ENCODE measurements at places on chromosomes 1 and 21.

DNA sequence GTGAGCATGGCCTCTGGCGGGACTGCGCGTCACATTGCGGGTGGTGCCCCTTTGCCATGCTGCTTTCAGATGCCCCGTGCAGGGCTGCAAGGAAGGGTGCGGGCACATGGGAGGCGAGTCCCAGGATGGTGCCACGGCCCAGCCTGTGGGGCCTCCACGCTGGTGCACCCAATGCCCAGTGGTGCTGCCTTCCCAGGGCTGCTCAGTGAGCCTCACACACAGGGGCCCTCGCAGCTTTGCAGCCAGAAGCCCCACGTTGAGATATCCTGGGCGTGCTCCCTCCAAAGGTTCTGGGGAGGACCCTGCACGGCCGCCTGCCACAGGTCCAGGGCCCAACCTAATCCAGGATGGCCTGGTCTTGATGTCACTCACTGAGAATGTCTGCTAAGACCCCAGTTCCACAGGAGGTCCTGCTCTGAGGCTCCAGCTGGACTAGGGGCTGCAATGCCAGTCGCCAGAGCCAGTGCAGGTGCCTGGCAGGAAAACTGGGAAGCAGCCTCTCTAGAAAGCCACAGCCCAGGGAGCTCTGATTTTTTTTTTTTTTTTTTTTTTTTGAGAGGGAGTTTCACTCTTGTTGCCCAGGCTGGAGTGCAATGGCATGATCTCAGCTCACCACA is 34.1 kb upstream of the PRSS38 start:
- no peak for DNase-seq

DNA sequence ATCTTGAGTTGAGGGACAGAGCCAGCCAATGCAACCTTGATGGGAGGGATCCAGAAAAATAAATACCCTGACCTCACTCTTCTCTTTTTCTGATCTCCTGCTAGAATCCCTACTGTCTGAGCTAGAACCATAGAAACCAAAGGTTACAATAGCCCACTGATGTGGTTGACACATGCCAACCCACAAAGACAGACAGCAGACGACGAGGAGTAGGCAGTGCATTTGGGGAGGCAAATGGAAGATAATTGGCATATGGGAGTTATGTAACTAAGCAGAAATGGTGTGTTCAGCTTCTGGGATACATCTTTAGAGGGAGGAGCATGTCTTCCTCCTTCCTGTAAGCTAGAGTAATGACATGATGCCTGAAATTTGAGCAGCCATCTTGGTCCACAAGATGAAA is 171.7 kb upstream of the FGGY start:
- no peak for DNase-seq

- peak; percentile 91 for DNase-seq
These were observed 6.0 kb upstream of the CAPN2 start for GRCh38 chr1:223706077-223706973.

DNA sequence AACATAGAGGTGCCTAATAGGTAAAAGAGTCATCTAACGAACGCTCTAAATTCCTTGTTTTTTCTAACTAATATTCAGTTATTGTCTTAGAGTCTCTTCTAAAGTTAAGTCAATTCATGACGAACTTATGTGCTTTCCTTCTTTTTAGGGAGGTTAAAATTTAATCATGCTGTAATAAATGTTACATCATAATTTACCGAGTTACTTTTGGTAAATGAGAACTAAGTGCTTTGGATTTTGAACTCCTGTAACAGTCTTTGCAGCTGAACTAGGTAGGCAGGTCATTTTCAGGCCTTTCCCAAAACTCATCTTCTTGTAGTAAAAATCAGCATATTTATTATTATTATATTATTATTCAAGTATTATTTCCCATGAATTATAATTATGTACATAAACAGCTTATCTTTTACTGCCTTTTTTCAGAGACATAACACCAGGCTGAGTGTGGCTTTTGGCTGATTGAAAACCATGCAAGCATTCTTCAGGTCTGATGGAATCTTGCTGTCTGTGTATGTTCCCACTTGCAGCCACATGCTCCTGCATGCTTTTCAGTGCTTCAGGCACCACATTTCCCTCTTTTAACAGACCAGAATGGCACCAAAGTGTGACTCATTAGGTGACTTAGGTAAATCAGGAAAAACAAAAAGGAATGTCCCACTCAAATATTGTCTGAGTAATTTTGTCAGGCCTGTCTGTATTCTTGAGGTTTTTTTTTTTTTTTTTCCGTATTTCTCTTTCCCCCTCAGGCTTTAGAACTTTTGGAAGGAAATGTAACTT is 81.0 kb upstream of the CD55 start:
- DNase-seq = peak; percentile 85

DNA sequence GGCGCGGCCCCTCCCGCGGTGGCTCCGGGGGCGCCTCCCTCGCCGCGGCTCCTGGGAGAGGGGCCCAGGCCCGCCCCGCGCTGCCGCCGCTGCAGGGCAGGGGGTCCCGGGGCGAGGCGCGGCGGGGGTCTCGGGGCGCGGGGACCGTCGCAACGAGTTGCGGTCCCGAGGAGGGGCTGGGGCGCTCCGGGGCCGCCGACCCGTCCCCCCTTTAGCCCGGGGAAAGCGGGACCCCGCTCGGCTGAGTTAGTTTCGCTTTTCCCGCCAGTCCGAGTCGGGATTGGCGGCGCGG is 493 bp downstream of the SPSB1 start:
- no peak for DNase-seq

DNA sequence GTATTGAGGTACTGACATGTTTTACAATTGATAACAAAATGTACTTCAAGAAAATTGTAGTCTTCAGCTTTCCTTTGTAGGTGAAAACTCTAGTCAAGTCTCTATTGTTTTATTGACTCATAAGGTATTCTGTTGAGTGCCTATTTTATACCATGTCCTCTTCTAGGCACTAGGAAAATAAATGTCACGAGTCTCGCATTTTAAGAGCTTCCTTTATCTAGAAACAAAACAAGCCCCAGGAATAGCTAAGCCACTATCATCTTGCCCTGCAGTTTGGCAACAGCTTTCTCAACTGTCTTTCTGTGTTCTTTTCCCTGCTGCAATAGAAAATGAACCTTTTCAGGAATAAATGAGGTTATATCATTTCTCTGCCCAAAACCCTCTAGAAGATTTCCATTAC is 288.5 kb upstream of the NEGR1 start:
- no peak for DNase-seq

GRCh38 chr1:173134029-173134428 is 73.1 kb downstream of the TNFSF4 start:
- DNase-seq = peak; percentile 83

DNA sequence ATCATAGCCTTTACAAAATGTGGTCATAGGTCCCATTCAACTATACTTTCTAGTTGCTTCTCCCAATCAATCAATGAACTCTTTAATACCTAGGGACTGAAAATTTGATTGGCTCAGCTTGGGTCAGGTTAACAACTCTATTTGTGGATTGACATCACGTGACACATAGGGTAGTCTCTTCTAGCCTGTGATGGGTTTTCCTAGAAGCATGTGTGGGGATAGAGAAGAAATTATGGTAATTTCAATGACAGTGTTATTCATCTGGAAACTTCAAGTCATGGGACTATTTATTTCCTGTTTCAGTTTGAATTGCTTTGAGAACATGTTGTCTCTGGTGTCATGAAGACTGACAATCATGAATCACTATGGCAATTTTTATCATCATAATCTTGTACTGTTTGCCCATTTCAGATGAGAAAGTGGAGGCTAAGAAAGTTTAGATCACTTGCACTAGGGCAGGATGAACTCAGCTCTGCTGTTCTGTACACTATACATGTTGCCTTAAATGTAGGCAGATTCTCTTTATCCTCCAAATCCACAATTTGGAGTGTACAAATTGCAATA is 529.9 kb upstream of the BEND5 start:
- no peak for DNase-seq

- DNase-seq = peak; percentile 96
These were observed 16.7 kb upstream of the LYST start for GRCh38 chr1:235883261-235883927.

DNA sequence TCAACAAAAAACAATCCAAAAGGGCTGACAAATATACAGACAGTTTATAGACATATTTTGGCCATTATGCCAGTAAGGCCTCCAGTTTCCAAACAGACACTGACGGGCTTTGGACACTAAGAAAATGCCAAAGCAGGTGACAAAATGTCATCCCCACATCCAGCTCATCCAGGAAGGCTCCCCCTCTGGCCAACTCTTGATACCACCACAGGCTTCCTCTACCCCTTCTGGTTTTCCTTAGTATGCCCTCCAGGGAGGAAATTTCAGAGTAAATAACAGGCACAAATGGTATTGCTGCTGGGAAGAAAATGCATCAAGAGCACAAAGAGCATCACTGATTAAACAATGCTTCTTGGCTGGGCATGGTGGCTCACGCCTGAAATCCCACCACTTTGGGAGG is 225.3 kb downstream of the VAV3 start:
- DNase-seq = no peak

GRCh38 chr1:64150266-64150665 is 53.2 kb upstream of the UBE2U start:
- DNase-seq = no peak

DNA sequence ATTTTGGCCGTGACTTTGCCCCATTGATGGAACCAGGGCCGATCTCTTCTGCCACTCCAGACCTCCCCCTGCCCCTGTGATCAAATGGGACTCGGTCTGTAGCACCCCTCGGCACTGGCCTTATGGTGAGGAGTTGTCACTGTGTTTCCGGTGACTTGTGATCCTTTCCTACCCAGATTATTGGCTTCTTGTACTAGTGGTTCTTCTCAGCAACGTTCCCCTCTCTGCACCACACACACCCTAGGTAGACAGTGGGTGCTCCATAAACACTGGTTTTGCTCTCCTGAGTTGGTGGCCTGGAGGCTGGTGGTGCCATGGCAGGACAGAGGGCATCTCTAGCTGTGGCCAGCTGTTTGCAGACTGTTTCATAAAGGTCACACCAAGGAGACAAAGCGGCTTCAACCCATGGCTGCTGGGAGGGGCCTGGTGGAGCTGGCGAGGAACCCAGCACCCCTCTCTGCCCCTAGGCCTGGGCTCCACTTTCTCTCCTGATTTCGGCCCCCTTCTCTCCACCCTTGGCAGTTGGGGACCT is 50.7 kb downstream of the DHRS3 start:
- no peak for DNase-seq

DNA sequence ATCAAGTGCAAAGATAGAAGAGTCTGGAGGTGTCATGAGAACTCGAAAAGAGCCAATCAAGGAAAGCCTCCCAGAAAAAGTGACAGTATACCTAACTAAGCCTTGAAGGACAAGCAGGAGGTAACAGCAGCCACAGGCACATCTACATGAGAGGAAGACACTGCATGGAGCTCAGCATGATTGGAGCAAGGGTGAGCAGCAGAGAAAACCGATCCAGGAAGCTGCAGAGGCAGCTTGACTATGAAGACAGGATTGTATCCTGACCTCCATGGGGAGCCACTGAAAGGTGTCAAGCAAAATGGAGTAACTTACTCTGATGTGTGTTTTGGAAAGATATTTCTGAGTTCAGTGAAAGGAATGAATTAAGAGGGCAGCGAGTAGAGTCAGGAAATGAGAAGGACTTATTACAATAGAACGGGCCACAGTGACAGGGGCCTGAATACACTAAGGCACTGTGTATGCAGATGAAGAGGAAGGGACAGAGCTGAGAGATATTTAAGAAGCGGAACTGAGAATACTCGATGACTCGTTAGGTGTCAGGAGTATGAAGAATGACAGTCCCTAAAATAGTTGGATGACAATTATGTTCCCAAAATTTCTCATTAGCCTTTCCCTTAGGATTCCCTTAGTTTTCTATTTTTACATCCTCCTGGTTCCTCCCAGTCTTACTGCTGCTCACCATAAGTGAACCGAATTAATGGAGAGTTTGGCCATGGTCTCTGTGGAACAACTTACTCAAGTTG is 139.3 kb upstream of the NFIA start:
- DNase-seq = no peak

DNA sequence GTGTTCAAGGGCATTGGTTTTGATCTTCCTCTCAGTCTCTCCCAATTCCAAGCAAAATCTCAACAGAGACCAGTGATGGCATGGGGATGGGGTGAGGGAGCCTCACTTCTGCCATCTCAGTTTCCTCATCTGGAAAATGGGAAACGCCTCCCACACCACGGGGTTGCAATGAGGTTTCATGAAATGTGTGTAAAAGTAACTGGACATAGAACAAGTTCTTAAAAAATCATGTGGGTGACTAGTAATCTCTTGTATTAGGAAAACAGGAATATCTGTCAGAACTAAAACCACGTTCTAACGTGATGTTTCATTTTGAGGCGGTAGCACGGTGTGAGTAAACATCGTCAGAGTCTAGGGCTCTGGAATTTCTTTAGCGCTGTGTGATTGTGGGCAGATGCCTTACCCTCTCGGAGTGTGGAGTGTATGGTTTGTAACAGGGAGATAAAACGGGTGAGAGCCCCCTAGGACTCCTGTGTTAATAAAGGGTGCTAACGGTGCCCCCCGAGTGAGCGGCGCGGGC is 55.5 kb upstream of the DNAJC6 start:
- DNase-seq = peak; percentile 41

GRCh38 chr1:41446851-41447610 is 37.5 kb downstream of the EDN2 start:
- no peak for DNase-seq

- no peak for DNase-seq
These were observed 4.7 kb upstream of the VASH2 start for GRCh38 chr1:212945463-212946160.

- no peak for DNase-seq
These were observed 54.1 kb downstream of the TMPRSS15 start for GRCh38 chr21:18349468-18349867.

DNA sequence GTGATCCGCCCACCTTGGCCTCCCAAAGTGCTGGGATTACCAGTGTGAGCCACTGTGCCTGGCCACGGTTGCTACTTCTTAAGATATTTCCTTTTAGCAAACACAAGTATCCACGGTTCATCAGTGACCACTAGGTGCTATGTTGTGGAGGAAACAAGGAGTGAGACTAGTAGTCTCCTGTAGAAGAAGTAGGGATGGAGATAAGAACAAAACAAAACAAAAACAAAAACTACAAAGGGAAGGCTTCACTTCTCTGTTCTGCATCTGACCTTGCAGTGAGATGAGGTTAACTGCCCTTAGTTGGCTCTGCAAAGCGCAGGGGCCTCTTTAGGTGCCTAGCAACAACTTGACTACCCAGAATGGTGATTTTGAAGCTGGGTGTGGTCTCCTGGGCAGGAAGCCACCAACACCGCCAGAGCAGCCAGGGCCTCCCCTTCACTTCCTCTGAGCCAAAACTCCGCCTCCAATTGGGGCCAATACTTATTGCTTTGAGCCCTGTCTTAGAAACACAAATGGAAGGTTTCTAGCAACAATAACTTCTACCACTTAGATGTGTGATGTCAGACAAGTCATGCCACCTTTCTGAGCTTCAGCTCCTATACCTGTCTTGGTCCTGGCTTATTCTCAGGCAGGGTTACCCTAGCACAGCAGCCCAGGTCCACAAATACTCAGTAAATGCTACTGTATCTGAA is 12.8 kb upstream of the CDC42 start:
- peak; percentile 45 for DNase-seq

GRCh38 chr1:9730096-9730901 is 78.8 kb downstream of the PIK3CD start:
- no peak for DNase-seq

GRCh38 chr1:10950316-10951172 is 61.9 kb upstream of the TARDBP start:
- DNase-seq = no peak
